ENCODE measurements at places on chromosomes 2 and 18.

- DNase-seq, result no peak
Observed at GRCh38 chr2:182866095-182866460, 359 bp downstream of the FRZB start.

GRCh38 chr2:217647925-217648324, 354.9 kb downstream of the TNS1 start:
- DNase-seq, result no peak

DNA sequence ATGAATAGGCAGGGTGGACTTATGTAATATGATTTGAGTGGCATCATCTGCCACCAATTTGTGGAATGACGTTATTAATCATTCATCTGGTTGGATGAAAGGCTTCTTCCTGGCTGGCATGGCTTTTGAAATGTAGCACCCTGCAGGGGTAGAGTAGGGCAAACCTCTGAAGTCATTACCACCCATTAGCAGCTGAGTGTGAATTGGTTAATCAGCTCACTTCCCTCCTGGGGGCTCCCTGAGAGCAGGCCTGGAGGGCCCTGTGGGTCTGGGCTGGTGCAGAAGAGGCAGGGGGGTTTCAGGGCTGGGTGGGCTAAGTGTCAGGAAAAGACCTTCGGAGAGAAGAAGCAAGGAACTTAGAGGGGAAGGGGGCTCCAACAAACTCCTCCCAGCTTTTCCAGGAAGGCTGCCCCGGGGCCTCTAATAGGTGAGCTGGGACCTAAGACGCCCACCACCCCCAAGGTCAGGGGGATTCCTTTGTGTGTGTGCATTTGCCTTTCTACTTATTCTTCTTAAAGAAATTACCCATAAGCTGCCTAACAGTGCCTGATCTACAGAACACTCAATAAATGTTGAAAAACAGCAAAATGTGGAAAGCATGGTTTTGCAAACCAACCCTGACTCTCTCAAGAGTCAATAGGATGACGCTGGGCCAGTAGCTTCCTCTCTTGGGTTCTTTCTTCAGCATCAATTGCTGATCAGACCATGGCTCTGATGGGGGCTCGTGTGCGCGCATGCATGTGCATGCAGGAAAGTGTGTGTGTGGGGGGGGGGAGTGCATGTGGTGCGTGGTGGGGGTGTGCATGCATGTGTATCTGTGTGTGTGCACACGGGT, 49.7 kb upstream of the ZNF516 start:
- no peak for DNase-seq

DNA sequence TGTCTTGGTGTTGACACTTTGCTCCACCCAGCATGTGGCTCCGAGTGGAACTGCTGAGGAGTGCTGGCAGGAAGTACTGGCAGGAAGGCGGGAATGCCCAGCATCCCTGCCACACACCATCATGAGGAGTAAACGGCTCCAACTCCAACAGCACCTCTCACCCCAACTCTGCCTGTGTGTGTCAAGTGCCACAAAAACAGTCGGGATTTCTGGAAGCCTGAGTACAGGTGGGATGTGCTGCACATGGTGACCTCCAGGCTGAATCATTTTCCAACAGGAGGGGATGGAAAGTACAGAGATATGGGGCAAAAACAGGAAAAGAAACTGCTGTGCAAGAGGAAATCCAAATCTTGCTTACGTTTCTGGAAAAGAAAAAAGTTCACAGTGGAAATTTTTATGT, 53.6 kb downstream of the PARD6G start:
- no peak for DNase-seq

GRCh38 chr2:17544256-17544655, 3.8 kb downstream of the VSNL1 start:
- no peak for DNase-seq

GRCh38 chr18:55248495-55248894, 289.2 kb upstream of the CCDC68 start:
- DNase-seq, result no peak

- DNase-seq, result no peak
Observed at GRCh38 chr2:98242003-98242402, 104.3 kb upstream of the CNGA3 start.

DNA sequence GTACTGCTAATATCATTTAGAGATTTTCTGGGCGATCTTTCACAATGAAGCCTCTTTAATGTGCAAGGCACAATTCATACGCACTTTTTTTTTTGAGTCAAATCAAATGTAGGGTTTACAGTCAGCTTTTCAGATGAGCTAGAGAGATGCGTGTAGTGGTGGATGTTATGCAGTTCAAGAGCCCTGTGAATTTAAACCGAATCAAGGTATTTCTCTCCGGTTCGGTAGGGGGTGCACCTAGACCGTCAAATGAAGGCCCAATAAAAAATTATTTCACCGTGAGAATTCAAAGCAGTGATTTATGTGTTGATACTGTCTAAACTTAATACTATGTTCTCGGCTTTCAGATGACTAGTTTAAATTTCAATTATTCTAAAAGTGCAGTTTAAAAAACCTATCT, 1.1 kb downstream of the PTH2R start:
- DNase-seq, result no peak

DNA sequence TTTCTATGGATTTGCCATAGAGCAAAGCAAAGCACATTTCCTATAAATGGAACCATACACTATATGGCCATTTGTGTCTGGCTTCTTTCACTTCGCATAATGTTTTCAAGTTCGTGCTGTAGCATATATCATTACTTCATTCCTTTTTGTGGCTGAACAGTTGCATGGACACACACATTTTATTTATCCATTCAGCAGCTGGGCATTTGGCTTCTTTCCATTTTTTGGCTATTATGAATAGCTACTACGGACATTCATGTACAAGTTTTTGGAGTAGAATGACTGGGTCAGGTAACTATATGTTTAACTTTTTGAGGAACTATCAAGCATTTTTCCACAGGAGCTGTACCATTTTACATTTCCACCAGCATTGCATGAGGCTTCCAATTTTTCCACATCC, 10.7 kb upstream of the SELENOI start:
- no peak for DNase-seq

DNA sequence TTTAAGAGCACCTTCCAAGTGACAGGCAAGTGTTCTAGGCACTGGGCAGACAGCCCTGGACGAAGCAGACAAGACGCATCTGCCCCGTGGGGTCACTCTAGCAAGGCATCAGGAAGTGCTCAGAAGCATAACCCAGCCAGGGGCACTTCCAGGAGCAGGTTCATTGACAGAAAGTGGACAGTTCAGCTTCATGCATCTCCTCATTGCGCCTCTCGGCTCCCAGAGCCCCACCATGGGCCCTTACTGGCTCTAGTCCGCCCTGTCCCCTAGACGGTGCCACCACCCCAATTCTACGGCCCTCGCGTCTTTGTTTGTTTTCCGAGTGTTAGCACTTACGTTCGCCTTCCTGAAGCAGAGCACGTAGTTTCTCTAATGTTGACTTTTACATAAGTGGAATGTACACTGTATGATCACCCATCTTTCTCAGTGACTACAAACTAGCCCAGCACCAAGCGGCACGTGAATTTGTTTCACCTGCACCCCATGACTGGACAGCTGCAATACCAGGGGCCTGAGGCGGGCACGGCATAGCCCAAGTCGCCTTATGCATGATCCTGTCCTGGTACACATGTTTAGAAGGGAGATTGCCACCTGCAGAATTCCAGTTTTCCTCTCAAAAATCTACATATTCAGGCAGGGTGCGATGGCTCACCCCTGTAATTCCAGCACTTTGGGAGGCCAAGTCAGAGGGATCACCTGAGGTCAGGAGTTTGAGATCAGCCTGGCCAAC, 33.2 kb downstream of the SNED1 start:
- DNase-seq, result no peak

GRCh38 chr2:43300222-43300621, 73.8 kb upstream of the ZFP36L2 start:
- DNase-seq, result no peak

GRCh38 chr2:218017211-218018053, 14.6 kb upstream of the TNS1 start:
- no peak for DNase-seq

DNA sequence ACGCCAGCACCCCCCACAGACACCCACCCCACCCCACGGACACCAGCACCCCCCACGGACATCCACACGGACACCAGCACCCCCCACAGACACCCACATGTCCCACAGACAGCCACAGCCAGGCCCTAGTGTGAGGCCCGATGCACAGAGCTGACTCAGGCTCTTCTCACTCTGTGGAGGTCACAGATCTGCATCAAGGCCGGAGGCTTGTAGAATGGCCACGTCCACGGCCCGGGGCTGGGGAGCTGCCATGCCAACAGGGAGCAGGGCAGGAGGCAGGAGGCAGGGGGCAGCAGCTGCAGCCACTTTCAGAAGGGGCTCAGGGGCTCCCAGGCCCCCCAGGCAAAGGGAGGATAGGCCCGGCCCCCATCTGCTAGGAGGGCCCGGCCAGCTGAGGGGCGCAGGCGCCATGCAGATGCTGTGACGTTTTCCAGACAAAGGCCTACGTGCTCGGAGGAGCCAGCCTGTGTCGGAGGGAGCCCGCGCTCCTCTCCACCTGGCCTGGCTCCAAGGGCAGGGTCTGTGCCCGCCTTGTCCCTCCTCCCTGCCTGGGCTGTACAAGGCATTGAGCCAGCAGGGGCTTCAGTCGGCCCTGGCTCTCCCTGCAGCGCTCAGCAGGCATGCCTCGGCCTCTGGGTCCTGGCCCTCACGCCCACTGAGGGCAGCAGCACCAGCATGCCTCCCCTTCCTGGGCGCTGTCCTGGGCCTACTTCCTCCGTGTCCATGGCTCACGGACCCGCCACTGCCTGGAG, 249.0 kb downstream of the TWIST2 start:
- no peak for DNase-seq

DNA sequence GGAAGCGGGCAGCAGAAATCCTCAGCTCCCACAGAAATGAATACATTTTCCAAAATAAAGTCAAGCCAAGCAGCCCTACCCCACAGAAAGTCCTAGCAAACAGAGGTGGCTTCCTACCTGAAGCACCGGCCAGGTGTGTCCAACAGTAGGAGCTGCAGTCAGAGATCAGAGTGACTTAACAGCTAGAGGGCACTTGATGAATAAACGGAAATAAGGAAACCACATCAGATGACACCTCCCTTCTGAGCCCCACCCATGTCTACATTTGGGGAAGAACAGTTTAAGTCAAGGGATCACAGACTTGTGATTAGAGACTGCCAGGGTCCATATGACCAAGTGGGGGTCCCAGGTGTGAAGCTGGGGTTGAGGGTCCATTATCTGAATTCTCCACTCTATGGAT, at the start of gene CXCR1:
CXCR1 (minus strand) TSS at position 172 of the 400 bp plus-strand sequence. CDS start 1,751 bp downstream, outside the sequence.
- DNase-seq, result no peak

DNA sequence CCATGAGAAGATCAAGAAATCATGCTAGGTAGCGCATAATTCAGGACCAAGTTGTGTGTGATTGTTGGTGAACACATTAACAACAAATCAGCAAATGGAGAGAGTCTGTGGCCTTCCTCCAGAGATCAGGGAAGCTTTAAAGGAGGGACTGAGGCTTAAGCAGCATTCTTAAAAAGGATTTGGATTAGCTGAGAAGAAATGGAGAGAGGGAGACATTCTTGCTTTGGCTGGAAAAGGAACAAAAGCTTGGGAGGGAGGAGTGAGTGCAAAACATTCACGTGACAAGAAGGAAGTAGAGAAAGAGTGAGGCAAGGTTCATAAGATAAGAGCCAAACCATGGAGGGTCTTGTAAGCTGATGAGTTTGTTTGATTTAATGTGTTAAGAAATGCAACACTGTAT, 75.6 kb downstream of the SRD5A2 start:
- DNase-seq, result no peak

DNA sequence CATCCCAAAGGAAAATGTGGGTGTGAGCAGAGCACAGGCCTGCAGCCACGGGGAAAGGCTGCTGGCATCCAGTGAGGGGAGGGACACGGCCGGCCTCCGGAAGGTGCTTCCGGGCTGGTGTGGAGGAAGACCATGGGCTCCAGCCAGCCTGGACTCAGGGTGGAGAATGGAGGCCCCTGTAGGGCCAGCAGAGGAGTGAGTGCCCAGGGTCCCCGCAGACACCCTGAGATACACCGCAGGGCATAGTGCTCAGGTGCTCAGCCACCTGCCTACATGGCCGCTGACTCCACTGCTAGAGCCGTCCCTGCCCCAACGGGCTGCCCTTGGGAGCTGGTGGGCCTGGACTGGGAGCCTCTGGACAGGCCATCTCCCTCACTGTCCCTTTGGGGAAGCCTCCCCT, 28.5 kb upstream of the SNTG2 start:
- no peak for DNase-seq

DNA sequence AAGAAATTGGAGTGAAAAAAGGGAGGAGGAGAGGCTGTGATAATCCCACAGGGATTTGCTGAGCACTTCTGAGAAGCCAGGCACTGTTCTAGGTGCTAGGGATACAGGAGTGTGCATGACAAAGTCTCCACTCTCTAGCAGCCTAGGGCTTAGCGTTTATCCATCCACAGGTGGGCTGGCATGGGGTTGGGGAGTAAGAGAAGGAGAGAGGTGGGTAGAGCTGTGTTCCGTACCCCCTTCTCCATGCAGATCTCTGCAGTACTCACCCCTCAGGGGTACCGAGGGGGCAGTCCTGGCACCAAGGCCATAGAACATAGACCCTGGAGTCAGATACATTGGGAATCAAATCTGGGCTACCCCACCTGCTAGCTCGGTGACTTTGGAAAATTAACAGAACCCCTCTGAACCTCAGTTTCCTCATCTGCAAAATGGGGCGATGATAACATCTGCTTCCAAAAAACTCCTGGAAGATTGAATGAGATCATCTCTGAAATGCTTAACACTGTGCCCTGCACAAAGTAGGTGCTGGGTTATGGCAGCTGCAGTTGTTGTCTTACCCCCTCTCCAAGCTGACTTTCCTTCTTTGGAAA, 18.6 kb downstream of the FOSL2 start:
- DNase-seq, result no peak

GRCh38 chr2:40721595-40721994, 269.7 kb upstream of the SLC8A1 start:
- no peak for DNase-seq

- no peak for DNase-seq
Observed at GRCh38 chr2:222688917-222689316, 17.5 kb downstream of the MOGAT1 start.

DNA sequence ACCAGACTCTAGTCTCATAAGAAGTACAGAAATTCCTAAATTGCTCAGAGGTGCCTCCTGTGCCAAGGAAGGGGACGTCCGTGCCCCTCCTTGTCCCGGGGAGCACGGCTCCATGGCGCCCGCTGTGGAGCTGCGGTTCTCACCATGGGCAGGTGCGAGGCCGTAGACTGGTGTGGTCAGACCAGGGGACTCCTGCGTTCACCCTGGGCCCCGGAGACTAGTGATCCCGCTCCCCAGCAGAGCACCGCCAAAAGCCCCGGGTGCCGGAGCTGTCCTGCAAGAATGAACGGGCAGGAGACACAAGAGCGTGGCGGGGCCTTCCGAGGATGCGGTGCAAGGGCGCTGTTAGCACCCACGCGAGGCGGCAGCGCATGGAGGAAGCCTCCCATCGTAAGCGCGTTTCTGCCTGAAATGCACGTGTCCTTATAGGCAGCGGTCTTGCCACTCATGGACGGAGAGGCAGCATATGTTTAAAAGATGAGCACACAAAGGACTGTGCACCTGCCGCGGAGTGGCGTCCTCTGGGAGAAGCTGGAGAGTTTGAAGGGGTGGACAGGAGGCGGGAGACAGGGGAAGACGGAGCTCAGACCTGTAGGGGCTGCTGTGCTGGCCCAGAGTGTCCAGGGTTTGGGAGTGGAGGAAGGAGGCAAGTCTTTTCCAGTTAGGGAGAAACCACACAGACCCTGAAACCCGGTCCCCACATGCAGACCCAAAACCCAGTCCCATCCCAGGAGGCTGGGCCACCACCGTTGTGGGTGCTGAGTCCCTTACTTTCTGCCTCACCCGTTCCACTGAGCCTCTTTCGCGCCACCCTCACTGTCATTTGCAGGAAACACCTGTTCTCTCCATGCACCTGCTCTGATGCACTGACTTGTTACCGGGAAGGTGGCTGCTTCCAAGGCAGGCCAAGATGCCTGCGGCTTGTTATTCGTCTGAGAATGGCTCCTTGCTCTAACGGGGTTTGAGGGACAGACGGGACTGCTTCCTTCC, 7.5 kb upstream of the KCNG2 start:
- no peak for DNase-seq
